Effector memory CD8-positive, alpha-beta T cell (primary cell): ENCODE measurements at places on chromosomes 5 and 9.
A peak's percentile ranks its signal among the peaks of the same experiment; 100 is the strongest.

GRCh38 chr9:27558307-27558706, 15.0 kb downstream of the C9orf72 start:
- no peak for DNase-seq
- peaks cover 2% of the 10 kb centered on the region for H3K4me1 ChIP-seq
- no peak overlapping the region for H3K27ac ChIP-seq
- no peak overlapping the region for H3K4me3 ChIP-seq
- no peaks in the 10 kb centered on the region for H3K27me3 ChIP-seq

GRCh38 chr5:75510836-75511434, 494 bp downstream of the CERT1 start:
- no peaks in the 10 kb centered on the region for H3K27me3 ChIP-seq
- H3K27ac ChIP-seq = peak overlapping the region; percentile 91
- H3K4me1 ChIP-seq = peaks cover 29% of the 10 kb centered on the region
- H3K4me3 ChIP-seq = peak overlapping the region; percentile 90

- H3K27ac ChIP-seq = no peak overlapping the region
- no peaks in the 10 kb centered on the region for H3K27me3 ChIP-seq
- H3K36me3 ChIP-seq = no peaks in the 10 kb centered on the region
- H3K4me3 ChIP-seq = no peak overlapping the region
These were observed 58.4 kb downstream of the ARHGEF37 start for GRCh38 chr5:149639737-149640136.

GRCh38 chr5:18772475-18772874, 1138.2 kb downstream of the TAF11L14 start:
- no peaks in the 10 kb centered on the region for H3K4me1 ChIP-seq
- no peaks in the 10 kb centered on the region for H3K27me3 ChIP-seq
- H3K4me3 ChIP-seq = no peak overlapping the region
- peaks cover 3% of the 10 kb centered on the region for H3K36me3 ChIP-seq
- H3K27ac ChIP-seq = no peak overlapping the region

DNA sequence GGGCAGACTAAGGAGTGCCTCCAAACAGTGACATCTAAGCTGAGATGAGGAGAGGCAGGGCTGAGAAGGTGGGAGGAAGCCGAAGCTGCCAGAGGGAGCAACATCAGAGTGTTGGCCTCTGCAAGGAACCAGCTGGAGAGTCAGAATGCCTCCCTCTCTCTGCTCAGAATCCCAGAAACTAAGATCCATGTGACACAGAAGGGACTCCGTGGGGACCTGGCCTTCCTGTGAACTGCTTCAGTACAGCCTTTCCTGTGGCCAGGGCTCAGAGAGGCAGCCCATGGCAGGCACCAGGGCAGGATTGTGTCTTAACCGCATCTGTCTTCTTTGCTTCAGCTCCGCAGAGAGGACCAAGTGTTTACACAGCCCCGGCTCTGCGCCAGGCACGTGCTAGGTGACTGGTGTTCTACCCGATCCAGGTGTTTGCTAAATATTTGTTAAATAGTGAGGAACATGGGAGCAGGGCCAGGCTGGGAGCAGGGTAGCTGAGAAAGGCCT, 33.5 kb downstream of the KCNMB1 start:
- no peaks in the 10 kb centered on the region for H3K36me3 ChIP-seq
- DNase-seq = no peak
- H3K27me3 ChIP-seq = peaks cover 52% of the 10 kb centered on the region
- H3K27ac ChIP-seq = no peak overlapping the region

- no peak for DNase-seq
- no peaks in the 10 kb centered on the region for H3K36me3 ChIP-seq
- no peaks in the 10 kb centered on the region for H3K4me1 ChIP-seq
- no peak overlapping the region for H3K4me3 ChIP-seq
- peaks cover 2% of the 10 kb centered on the region for H3K27me3 ChIP-seq
These were observed 139.2 kb upstream of the SLC30A5 start for GRCh38 chr5:68954618-68954910.

DNA sequence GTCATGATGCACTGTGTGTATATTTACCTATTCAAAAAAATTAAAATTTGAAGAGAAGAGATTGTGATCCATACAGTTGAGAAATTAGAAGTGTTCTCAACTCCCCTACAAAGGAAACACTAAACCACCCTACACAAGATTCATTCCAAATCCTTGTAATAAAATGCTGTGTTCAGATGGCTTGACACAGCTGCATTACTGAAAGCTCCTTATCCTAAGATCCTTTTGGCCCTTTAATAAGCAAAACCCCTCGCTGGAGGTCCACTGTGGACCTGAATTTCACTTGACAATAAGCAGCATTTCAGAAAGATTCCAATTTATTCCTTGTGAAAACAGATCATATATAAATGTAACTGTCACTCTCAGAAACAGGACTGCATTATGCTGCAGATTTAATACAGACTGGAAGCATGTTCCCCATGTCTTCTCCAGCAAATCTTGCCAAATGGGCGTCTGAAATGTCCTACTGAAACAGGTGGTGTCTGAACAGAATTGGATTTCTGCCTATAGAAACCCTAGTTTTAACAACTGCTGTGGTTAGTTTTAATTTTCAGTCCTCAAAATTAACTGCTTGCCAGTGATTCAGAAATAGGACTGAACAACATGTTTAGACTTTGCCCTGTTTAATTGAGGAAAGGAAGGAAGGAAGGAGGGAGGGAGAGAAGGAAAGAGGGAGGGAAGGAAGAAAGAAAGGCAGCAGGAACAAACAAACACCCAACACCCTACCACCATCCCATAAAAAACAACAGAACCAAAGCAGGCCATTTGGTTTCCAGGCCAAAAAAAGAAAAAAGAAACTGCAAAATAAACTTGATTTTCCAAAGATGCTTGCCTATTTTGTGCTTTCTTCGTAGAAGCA, 179.6 kb downstream of the MLLT3 start:
- no peak for DNase-seq
- H3K36me3 ChIP-seq = peaks cover 2% of the 10 kb centered on the region
- peak overlapping the region; percentile 72 for H3K27ac ChIP-seq
- H3K4me1 ChIP-seq = peaks cover 4% of the 10 kb centered on the region

- peak overlapping the region; percentile 54 for H3K27ac ChIP-seq
- H3K36me3 ChIP-seq = peaks cover 7% of the 10 kb centered on the region
- H3K27me3 ChIP-seq = peaks cover 9% of the 10 kb centered on the region
These were observed 23.4 kb downstream of the C9orf50 start for GRCh38 chr9:129597355-129598088.

GRCh38 chr9:89427621-89428221, 70.2 kb downstream of the SEMA4D start:
- H3K27me3 ChIP-seq = no peaks in the 10 kb centered on the region
- H3K27ac ChIP-seq = peak overlapping the region; percentile 94
- peaks cover 26% of the 10 kb centered on the region for H3K36me3 ChIP-seq
- DNase-seq = peak; percentile 59

DNA sequence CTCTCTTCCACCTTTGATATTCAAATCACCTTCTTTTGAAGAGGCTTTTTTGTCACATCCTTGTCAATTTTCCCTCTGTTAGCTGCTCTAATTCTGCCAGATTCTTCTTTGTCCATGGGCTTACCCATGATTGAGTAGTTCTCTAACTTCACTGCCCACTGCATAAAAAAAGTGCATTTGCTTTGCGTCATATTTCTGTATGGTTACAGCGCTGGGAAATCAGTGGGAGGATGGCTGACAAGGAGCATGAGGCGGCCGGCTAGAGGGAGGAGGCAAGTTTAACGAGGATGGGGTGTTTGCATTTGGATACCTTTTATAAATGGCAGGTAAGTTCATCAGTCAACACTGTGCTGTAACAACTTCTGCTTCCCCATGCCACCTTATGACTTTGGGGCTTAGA, 116.5 kb upstream of the LHFPL2 start:
- H3K27me3 ChIP-seq = peaks cover 14% of the 10 kb centered on the region
- H3K4me1 ChIP-seq = no peaks in the 10 kb centered on the region
- no peak for DNase-seq
- H3K36me3 ChIP-seq = no peaks in the 10 kb centered on the region
- no peak overlapping the region for H3K4me3 ChIP-seq
- no peak overlapping the region for H3K27ac ChIP-seq

- no peak overlapping the region for H3K4me3 ChIP-seq
- no peak for DNase-seq
- no peak overlapping the region for H3K27ac ChIP-seq
- no peaks in the 10 kb centered on the region for H3K27me3 ChIP-seq
- peaks cover 46% of the 10 kb centered on the region for H3K36me3 ChIP-seq
These were observed 47.8 kb upstream of the INSYN2B start for GRCh38 chr5:170028124-170028523.

- H3K4me3 ChIP-seq = no peak overlapping the region
- no peak overlapping the region for H3K27ac ChIP-seq
- no peak for DNase-seq
- no peaks in the 10 kb centered on the region for H3K27me3 ChIP-seq
- no peaks in the 10 kb centered on the region for H3K4me1 ChIP-seq
These were observed 1045.8 kb upstream of the DMAC1 start for GRCh38 chr9:8845376-8845775.

DNA sequence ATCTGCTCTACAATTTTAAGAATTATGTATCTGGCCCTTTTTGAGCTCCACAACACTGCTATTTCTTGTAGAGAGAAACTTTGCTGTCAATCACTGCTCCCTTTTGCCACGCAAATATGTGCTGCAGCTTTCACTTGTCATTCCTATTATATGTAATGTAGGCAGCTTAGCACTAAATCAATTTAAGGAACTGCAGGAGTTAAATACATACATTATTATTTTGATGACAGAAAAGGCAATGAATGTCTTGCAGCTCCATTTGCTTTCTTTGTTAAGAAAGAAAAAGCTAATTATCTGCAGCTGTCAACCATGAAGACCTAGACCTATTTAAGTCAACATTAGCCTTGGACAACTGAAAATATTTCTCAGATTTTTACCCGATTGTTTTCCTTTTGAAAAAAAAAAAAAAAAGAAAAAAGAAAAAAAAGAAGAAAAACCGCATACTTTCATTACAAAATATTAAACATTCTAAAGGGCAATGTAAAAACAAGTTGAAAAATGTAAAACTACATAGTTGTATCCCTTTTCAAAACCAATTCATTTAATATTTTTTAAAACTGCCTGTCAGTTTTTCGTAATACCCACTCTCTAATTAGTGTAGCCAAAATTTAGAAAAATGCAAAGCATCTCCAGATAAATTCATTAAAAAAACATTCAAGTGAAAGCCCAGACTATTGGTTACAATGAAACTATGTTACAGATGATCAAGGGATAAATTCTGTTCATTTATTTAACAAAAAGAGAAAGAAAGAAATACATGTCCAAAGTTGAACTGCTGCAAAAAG, 57.2 kb downstream of the RFX3 start:
- no peaks in the 10 kb centered on the region for H3K36me3 ChIP-seq
- no peak overlapping the region for H3K27ac ChIP-seq
- DNase-seq = no peak
- no peaks in the 10 kb centered on the region for H3K27me3 ChIP-seq
- peaks cover 2% of the 10 kb centered on the region for H3K4me1 ChIP-seq
- no peak overlapping the region for H3K4me3 ChIP-seq

GRCh38 chr5:110159202-110159601, 469.5 kb downstream of the MAN2A1 start:
- no peaks in the 10 kb centered on the region for H3K4me1 ChIP-seq
- no peak overlapping the region for H3K27ac ChIP-seq
- H3K36me3 ChIP-seq = peaks cover 3% of the 10 kb centered on the region
- no peak overlapping the region for H3K4me3 ChIP-seq
- DNase-seq = no peak
- H3K27me3 ChIP-seq = no peaks in the 10 kb centered on the region

GRCh38 chr5:177256296-177256695, 47.2 kb downstream of the RAB24 start:
- H3K36me3 ChIP-seq = peaks cover 98% of the 10 kb centered on the region
- DNase-seq = no peak
- peaks cover 5% of the 10 kb centered on the region for H3K4me1 ChIP-seq
- no peak overlapping the region for H3K4me3 ChIP-seq
- no peaks in the 10 kb centered on the region for H3K27me3 ChIP-seq

- no peak overlapping the region for H3K4me3 ChIP-seq
- DNase-seq = no peak
- H3K36me3 ChIP-seq = no peaks in the 10 kb centered on the region
- peaks cover 6% of the 10 kb centered on the region for H3K4me1 ChIP-seq
- peaks cover 11% of the 10 kb centered on the region for H3K27me3 ChIP-seq
- H3K27ac ChIP-seq = no peak overlapping the region
These were observed 8.5 kb upstream of the ZFP62 start for GRCh38 chr5:180869587-180869986.

- no peak overlapping the region for H3K27ac ChIP-seq
- no peak overlapping the region for H3K4me3 ChIP-seq
- DNase-seq = no peak
- no peaks in the 10 kb centered on the region for H3K4me1 ChIP-seq
These were observed 276.6 kb downstream of the MAST4 start for GRCh38 chr5:66872736-66873331.

- H3K36me3 ChIP-seq = peaks cover 2% of the 10 kb centered on the region
- DNase-seq = no peak
- H3K27ac ChIP-seq = peak overlapping the region; percentile 39
- H3K4me1 ChIP-seq = peaks cover 14% of the 10 kb centered on the region
These were observed 11.8 kb upstream of the REEP5 start for GRCh38 chr5:112933651-112934365.

DNA sequence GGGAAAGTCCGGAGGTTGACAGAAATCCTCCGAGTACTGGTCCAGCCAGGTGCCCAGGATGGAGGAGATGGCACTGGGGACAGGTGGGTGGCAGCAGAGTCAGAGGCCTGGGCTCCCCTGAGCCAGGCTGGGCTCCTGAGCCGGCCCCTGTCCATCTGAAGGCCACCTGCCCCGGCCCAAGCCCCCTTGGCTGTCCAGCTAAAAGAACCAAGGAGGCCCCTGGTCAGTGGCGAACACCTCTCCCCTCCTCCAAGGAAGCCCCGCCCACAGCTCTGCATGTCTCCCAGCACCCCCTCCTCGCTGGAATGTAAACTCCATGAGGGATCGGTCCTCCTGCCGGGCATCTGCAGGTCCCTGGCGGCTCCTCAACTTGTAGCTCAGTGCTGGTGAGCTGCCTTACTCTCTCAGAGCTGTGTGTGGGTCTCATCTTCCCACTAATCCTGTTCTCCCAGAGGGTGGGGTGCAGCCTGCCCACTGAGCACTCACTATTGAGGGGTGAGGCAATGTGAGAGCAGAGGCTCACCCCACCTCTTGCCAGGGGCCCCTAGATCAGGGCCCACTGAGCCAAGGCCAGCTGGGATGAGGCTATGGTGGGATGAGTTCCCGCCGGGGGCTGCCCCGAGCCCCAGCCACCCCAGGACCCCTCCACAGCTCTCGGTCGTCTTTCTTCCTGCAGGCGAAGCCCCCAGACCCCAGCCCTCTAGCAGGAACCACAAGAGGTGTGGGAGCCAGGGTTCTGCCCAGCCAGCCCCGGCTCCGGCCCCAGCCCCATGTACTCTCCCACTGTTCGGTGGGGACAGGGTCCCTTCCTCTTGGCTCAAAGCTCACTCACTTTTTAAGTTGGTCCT, 12.0 kb downstream of the RALGDS start:
- peak overlapping the region; percentile 97 for H3K27ac ChIP-seq
- no peak for DNase-seq
- no peak overlapping the region for H3K4me3 ChIP-seq
- peaks cover 92% of the 10 kb centered on the region for H3K36me3 ChIP-seq
- peaks cover 17% of the 10 kb centered on the region for H3K4me1 ChIP-seq
- no peaks in the 10 kb centered on the region for H3K27me3 ChIP-seq

GRCh38 chr5:73215891-73216610, 43.1 kb downstream of the TMEM174 start:
- H3K27me3 ChIP-seq = peaks cover 63% of the 10 kb centered on the region
- peaks cover 7% of the 10 kb centered on the region for H3K4me1 ChIP-seq
- peak; percentile 64 for DNase-seq
- H3K27ac ChIP-seq = no peak overlapping the region
- H3K4me3 ChIP-seq = peak overlapping the region; percentile 55
- peaks cover 3% of the 10 kb centered on the region for H3K36me3 ChIP-seq

GRCh38 chr9:136328622-136329041, 1.3 kb downstream of the GPSM1 start:
- H3K27me3 ChIP-seq = no peaks in the 10 kb centered on the region
- peak overlapping the region; percentile 63 for H3K27ac ChIP-seq
- peaks cover 3% of the 10 kb centered on the region for H3K36me3 ChIP-seq
- no peak for DNase-seq
- H3K4me3 ChIP-seq = peak overlapping the region; percentile 54

GRCh38 chr5:17813214-17813613, 179.0 kb downstream of the TAF11L14 start:
- H3K27ac ChIP-seq = no peak overlapping the region
- H3K4me1 ChIP-seq = no peaks in the 10 kb centered on the region
- no peak for DNase-seq
- H3K36me3 ChIP-seq = no peaks in the 10 kb centered on the region
